HS-5 (cell line): ENCODE measurements at places on chromosomes 6 and 20.

DNA sequence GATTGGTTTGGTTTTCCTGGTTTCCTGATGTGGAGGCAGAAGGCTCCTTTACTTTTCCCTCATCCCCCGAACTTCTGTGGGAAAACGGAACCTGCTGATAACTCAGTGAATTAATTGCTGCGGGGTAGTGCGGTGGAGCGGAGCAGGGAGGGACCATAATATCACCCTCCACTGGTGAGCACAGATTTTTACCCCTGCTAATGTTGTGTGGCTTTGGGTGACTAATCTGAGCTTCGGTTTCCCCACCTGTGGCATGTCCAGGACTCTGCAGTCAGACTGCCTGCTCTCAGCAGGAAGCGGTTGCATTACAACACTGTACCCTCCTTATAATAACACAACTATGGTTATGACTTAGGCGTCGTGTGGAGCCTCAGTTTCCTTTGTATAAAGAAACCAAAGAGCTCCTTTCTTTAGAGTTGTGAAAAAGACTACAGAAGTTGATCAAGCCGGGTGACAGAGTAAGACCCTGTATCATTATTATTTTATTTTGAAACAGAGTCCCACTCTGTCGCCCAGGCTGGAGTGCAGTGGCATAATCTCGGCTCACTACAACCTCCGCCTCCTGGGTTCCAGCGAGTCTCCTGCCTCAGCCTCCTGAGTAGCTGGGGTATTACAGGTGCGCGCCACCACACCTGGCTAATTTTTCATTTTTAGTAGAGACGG, 2.2 kb upstream of the ID1 start:
- DNase-seq, result no peak

DNA sequence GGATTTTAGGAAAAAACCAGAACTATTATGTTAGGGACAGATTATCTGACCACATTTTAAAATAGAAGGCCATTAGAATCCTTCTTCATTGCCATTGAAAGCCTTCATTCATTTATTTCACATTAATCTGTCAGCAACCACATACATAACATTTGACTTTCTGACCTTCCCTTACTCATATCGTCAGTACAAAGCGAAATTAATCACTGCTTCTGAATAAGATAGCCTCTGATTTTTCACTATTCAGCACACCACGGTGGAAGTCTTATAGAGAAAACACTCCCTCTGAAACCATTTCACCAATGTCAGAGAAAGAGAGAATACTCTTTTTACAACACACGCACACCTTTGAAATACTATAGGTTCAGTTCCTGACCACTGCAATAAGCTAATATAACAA, 442.5 kb upstream of the ID4 start:
- DNase-seq, result no peak

- DNase-seq, result no peak
Observed at GRCh38 chr20:44067650-44068081, 119.3 kb downstream of the JPH2 start.

DNA sequence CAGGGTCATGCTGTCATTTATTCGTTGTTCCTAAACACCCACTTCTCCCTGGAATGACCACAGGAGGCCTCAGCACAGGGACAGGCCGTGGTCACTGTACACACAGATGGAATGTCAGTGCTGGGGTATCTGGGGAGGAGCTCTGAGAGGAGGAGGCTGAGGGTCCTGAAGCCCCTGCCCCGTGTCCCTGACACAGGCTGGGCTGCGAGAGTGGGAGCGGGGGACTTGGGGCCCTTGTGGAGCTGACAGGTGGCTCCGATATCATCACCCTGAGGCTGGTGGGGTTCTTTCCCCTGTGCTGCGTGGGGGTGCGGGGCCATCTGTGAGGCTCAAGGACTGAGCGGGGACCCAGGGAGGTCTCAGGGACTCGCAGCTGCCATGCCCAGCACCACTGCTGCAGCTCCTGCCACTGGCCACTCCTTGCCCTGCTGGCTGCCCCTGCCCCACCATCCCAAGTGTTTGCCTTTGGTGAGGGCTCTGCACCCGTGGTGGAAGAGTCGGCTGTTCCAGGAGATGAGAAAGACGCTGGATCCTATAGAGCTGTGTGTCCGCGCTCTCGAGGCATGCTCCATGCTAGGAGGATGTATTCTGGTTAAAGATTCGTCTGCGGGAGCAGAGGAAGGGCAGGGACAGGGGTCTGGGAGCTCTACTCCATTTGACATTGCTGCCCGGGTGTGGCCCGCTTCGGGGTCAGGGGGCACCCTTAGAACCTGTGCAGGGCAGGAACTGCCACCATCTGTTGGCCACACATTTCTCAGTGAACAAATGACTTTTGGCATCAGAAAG, 18.9 kb downstream of the NPEPL1 start:
- DNase-seq, result no peak

GRCh38 chr20:11376420-11376819, 541.3 kb upstream of the BTBD3 start:
- no peak for DNase-seq

- DNase-seq, result no peak
Observed at GRCh38 chr20:58514321-58515232, 622 bp downstream of the APCDD1L start.
